ENCODE measurements at places on chromosomes 6 and 20. TPM values are rescaled to one million over a fixed set of nuclear protein-coding genes. Genes with fewer than 3 reads are reported as not detected.

GRCh38 chr6:5208471-5208971, 52.2 kb downstream of the LYRM4 start:
- DNase-seq = no peak
- no peaks in the 10 kb centered on the region for H3K36me3 ChIP-seq
- H3K4me1 ChIP-seq = peaks cover 28% of the 10 kb centered on the region
- no peak overlapping the region for H3K4me3 ChIP-seq

DNAAF9 gene
- 9.1 TPM for total RNA-seq

ZNF318 gene
- 25.5 TPM for total RNA-seq

DNA sequence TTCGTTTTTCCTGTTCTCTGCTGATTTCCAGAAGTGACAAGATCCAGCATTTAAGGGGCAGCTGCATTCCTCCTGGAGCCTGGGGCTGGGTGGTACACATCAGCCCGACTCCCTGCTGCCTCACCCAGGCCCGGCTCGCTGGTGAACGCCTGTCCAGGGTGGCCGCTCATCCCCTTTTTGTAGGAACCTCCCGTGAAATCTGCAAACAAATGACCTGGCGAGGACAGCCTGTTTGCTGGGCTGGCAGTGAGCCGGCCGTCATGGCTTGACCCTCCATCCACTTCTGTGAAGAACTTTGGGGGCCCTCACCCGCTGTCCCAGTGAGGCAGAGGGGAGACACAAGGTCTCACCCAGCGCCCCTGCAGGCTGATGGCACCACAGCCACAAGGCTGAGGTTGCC, 39.0 kb downstream of the PYGB start:
- DNase-seq = peak; percentile 38
- no peak overlapping the region for H3K27ac ChIP-seq
- no peaks in the 10 kb centered on the region for H3K27me3 ChIP-seq
- no peak overlapping the region for H3K4me3 ChIP-seq
- peaks cover 98% of the 10 kb centered on the region for H3K36me3 ChIP-seq
- no peaks in the 10 kb centered on the region for H3K4me1 ChIP-seq

DNA sequence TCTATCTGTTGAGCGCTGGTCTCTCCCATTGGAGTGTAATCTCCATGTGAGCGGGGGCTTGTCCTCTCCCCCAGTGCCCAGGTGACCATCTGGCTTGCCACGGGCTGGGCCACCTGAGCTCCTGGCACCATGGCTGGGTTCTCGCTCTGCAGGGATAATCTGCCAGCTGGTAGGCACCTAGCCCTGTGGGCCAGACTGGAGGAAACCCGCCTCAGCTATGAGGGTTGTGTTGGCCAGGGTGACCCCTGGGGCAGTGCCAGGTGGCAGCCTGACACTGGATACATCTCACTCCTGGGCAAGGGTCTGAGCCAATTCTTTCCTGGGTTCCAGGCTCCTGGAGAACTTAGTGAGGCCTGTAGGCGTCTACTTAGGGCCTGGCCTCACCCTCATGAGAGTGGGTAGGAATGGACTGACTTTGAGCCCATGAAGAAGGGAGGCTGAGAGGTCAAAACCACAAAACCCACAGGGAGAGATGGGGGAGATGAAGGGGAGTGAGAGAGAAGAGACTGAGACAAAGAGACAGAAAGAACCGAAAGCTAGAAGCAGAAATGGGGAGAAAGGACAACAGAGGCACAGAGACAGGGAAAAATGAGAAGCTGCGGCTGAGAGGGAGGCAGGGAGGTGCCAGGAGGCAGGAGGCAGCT, 5.8 kb upstream of the SLC52A3 start:
- H3K4me1 ChIP-seq = no peaks in the 10 kb centered on the region
- peaks cover 9% of the 10 kb centered on the region for H3K27me3 ChIP-seq
- H3K27ac ChIP-seq = no peak overlapping the region
- H3K4me3 ChIP-seq = no peak overlapping the region

- H3K27me3 ChIP-seq = no peaks in the 10 kb centered on the region
- H3K36me3 ChIP-seq = no peaks in the 10 kb centered on the region
- no peak overlapping the region for H3K4me3 ChIP-seq
- no peak for DNase-seq
- H3K27ac ChIP-seq = no peak overlapping the region
Observed at GRCh38 chr20:60148885-60149284, 190.7 kb downstream of the CDH26 start.

ARID1B gene
- 233 TPM for total RNA-seq

OPRM1 gene
- total RNA-seq = not detected

DNA sequence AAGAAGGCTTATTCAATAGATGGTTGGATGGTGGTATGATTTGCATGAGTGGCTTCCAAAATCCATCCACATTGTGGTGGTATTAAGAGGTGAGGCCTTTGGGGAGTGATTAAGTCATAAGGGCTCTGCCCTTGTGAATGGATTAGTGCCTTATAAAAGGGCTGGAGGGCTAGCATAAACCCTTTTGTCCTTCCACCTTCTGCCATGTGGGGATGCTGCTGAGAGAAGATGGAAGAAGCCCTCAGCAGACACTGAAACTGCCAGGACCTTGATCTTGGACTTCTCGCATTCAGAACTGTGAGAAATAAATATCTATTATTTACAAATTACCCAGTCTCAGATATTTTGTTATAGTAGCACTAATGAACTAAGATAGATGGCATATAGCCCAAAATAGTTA, 27.8 kb upstream of the SRPK1 start:
- no peaks in the 10 kb centered on the region for H3K4me1 ChIP-seq
- H3K27me3 ChIP-seq = no peaks in the 10 kb centered on the region
- DNase-seq = no peak
- no peak overlapping the region for H3K27ac ChIP-seq
- no peak overlapping the region for H3K4me3 ChIP-seq
- no peaks in the 10 kb centered on the region for H3K36me3 ChIP-seq

MEI4 gene
- not detected for total RNA-seq

Measured in suprapubic skin (tissue), 4 donors.